ENCODE measurements at places on chromosomes 5 and 9. TPM values are rescaled to one million over a fixed set of nuclear protein-coding genes. Genes with fewer than 3 reads are reported as not detected.

GRCh38 chr9:112581469-112582176, 95.0 kb downstream of the KIAA1958 start:
- H3K27me3 ChIP-seq, result no peaks in the 10 kb centered on the region
- H3K36me3 ChIP-seq, result no peaks in the 10 kb centered on the region
- H3K4me3 ChIP-seq, result no peak overlapping the region
- no peaks in the 10 kb centered on the region for H3K4me1 ChIP-seq
- H3K27ac ChIP-seq, result no peak overlapping the region
- no peak for DNase-seq

The IFNA1 gene
- not detected for total RNA-seq

- no peaks in the 10 kb centered on the region for H3K27me3 ChIP-seq
- no peaks in the 10 kb centered on the region for H3K36me3 ChIP-seq
- peaks cover 12% of the 10 kb centered on the region for H3K4me1 ChIP-seq
- no peak overlapping the region for H3K27ac ChIP-seq
- no peak for DNase-seq
Observed at GRCh38 chr9:86529496-86530275, 175.5 kb upstream of the TUT7 start.

DNA sequence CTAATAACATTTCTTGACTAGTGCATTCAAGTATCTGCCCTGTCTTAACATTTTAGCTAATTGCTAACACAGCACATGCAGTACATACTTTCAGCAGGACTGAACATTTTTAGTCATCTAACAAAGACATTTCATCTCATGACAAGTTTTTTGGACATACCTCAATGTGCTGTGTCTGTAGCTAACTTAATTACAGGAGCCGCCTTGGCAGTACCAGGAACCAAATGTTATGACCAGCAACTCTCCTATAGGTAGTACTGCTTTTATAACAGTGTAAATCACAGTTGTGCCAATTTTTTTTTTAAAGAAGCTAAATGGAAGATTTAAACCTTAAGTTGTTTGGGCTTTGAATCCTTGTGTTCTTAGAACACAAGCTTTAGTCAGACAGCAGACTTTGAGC, 99.4 kb upstream of the SAP30L start:
- no peak overlapping the region for H3K4me3 ChIP-seq
- H3K27me3 ChIP-seq, result no peaks in the 10 kb centered on the region
- H3K27ac ChIP-seq, result peak overlapping the region; percentile 50
- no peak for DNase-seq
- H3K36me3 ChIP-seq, result no peaks in the 10 kb centered on the region
- peaks cover 22% of the 10 kb centered on the region for H3K4me1 ChIP-seq

The GABRA1 gene
- not detected for total RNA-seq

- no peak overlapping the region for H3K4me3 ChIP-seq
- no peaks in the 10 kb centered on the region for H3K4me1 ChIP-seq
- H3K27ac ChIP-seq, result no peak overlapping the region
- no peaks in the 10 kb centered on the region for H3K27me3 ChIP-seq
- no peaks in the 10 kb centered on the region for H3K36me3 ChIP-seq
Observed at GRCh38 chr5:77824981-77825380, 48.8 kb upstream of the TBCA start.

- H3K4me1 ChIP-seq, result no peaks in the 10 kb centered on the region
- H3K36me3 ChIP-seq, result no peaks in the 10 kb centered on the region
- no peak overlapping the region for H3K4me3 ChIP-seq
- no peak for DNase-seq
Observed at GRCh38 chr5:125294844-125295243, 548.4 kb upstream of the ZNF608 start.

The SPACA9 gene
- total RNA-seq, result 4.3 TPM

- no peaks in the 10 kb centered on the region for H3K27me3 ChIP-seq
- no peak for DNase-seq
- H3K4me3 ChIP-seq, result no peak overlapping the region
- H3K27ac ChIP-seq, result no peak overlapping the region
Observed at GRCh38 chr9:104826079-104826775, 62.3 kb downstream of the NIPSNAP3B start.

The FOXD4L5 gene
- total RNA-seq, result not detected

The LECT2 gene
- not detected for total RNA-seq

- peak overlapping the region; percentile 38 for H3K27ac ChIP-seq
- peaks cover 4% of the 10 kb centered on the region for H3K4me1 ChIP-seq
- DNase-seq, result peak; percentile 65
- no peaks in the 10 kb centered on the region for H3K27me3 ChIP-seq
Observed at GRCh38 chr5:139181835-139182452, 16.2 kb downstream of the SIL1 start.

- H3K4me3 ChIP-seq, result no peak overlapping the region
- H3K4me1 ChIP-seq, result peaks cover 36% of the 10 kb centered on the region
- no peaks in the 10 kb centered on the region for H3K27me3 ChIP-seq
Observed at GRCh38 chr9:124834591-124834990, 18.7 kb upstream of the WDR38 start.

The PAEP gene
- total RNA-seq, result not detected

DNA sequence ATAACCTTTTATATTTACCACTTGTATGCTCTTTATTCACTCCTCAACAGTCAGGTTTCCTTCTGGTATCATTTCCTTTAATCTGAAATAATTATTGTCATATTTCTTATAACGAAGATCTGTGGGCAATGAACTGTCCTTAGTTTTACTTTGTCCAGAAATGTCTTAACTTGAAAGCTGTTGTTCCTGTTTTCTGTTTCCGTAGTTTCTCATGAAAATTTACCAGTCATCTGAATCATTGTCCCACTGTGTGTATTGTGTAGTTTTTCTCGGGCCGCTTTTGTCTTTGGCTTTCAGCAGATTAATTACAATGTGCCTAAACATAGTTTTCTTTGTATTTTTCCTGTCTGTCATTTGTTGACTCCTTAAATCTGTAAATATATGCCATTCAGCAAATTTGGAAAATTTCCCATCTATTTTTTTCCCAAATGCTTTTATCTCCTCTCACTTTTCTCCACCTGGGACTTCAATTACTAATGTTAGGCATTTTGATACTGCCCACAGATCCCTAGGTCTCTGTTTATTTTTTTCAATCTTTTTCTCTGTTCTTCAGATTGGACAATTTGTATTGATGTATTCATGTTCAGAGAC, 74.9 kb downstream of the PDE8B start:
- no peak for DNase-seq
- H3K27me3 ChIP-seq, result no peaks in the 10 kb centered on the region
- no peaks in the 10 kb centered on the region for H3K36me3 ChIP-seq
- no peak overlapping the region for H3K27ac ChIP-seq
- no peak overlapping the region for H3K4me3 ChIP-seq

DNA sequence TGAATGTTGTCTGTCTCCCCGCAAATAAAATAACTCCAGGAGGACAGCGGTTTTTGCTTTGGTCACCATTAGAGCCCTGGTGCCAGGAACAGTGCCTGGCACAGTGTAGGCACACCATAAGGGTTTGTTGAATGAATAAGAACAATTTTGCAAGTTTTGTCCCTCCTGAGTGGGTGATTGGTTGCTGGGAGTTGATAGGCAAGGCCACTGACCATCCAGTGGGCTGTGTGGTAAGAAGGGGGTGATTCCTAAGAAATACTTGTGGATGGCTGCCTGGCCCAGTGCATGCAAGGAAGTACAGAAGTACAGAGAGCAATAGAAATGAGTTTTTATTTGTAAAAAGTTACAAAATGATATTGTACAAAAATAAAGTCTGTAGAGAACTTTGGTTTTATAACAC, 27.5 kb downstream of the GDNF start:
- no peaks in the 10 kb centered on the region for H3K27me3 ChIP-seq
- DNase-seq, result no peak
- no peak overlapping the region for H3K4me3 ChIP-seq
- H3K36me3 ChIP-seq, result peaks cover 27% of the 10 kb centered on the region
- peaks cover 23% of the 10 kb centered on the region for H3K4me1 ChIP-seq
- H3K27ac ChIP-seq, result peak overlapping the region; percentile 79

- H3K36me3 ChIP-seq, result no peaks in the 10 kb centered on the region
- no peaks in the 10 kb centered on the region for H3K27me3 ChIP-seq
- H3K4me3 ChIP-seq, result no peak overlapping the region
- H3K4me1 ChIP-seq, result peaks cover 15% of the 10 kb centered on the region
Observed at GRCh38 chr5:140005145-140005591, 37.9 kb downstream of the NRG2 start.

GRCh38 chr9:129221233-129221632, 43.2 kb upstream of the IER5L start:
- H3K27me3 ChIP-seq, result no peaks in the 10 kb centered on the region
- no peak overlapping the region for H3K4me3 ChIP-seq
- DNase-seq, result no peak
- peaks cover 4% of the 10 kb centered on the region for H3K4me1 ChIP-seq

GRCh38 chr9:99197124-99197630, 24.6 kb downstream of the ALG2 start:
- H3K27me3 ChIP-seq, result no peaks in the 10 kb centered on the region
- DNase-seq, result no peak
- no peak overlapping the region for H3K27ac ChIP-seq
- no peaks in the 10 kb centered on the region for H3K36me3 ChIP-seq
- no peak overlapping the region for H3K4me3 ChIP-seq
- no peaks in the 10 kb centered on the region for H3K4me1 ChIP-seq

The PITX1 gene
- total RNA-seq, result 5.8 TPM

Data from sigmoid colon (tissue), 7 donors.